ENCODE measurements at places on chromosomes 12 and 14. TPM values are rescaled to one million over a fixed set of nuclear protein-coding genes. Genes with fewer than 3 reads are reported as not detected.

- DNase-seq = no peak
Measured at GRCh38 chr12:62263966-62264365, 3.8 kb downstream of the USP15 start.

DNA sequence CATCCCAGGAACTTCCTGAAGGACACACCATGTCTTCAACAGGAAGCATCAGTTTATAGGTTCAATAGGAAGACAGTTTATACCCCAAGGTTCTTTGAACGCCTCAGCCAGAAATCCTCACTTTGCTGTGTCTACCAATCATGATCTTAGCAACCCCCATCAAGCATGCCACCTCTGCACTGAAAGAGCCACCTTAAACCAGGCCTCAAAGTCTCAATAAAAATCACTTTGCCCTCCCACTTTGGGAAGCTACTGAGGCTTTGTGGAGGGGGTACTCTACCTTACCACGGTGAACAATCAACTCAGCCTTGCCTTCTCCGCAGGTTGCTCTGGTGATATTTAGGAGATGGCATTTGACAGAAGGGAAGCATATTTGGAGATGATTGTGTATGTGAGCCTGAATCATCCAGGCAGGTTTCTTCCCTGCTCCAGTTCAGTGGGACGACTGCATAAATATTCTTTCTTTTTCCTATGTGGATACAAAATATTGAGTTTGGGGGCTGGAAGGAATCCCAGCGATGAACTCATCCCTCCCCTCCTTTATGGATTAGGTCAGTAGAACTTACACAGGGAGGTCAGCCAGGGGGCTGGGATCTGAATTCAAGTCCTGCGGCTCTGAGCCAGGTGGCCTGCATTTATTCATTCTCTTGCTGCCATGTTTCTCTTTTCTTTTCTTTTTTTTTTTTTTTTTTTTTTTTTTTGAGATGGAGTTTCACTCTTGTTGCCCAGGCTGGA, 42.8 kb upstream of the VASH1 start:
- no peak for DNase-seq

DNA sequence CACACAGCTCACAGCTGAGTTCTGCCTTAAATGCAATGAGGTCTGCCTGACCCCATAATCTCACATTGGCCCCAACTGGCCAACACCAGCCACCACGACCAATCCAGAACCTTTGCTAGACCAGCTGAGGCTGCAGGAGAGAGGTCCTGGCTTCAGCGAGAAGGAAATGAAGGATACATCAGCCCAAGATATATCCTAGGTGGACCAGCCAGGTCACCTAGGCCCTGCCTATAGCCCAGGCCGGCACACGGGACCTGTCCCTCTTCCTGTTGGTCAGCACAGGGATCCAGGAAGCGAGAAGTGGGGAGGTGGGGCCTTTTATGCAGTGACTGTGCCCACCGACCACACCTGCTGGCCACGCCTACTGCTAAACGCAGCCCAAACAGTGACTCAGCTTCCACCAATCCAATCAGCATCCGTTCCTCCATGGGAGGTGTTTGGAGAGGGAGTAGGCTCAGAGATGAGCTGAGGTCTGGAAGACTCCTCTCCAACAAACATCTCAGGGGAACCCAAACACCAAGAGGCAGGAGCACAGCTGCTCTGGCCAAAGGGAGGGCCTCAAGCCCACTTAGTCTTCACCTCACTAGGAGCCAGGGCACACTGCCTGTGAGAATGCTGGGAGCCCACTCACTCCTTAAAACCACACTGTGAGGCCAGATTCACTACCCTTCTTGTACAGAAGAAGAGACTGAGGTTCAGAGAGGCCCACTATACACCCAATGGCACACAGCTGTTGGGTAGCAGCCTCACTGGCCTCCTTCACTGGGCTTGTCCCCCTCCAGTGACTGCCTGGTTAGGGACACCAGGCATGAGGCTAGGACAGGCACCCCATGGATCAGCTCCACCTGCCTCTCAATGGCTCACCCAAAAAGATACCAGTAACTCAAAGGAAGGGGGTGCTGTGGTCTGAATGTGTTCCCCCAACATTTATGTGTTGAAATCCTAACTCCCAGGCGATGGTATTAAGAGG, 51.3 kb upstream of the PPP2R5C start:
- no peak for DNase-seq

GRCh38 chr12:110108309-110109036, 15.7 kb upstream of the IFT81 start:
- DNase-seq = no peak

DNA sequence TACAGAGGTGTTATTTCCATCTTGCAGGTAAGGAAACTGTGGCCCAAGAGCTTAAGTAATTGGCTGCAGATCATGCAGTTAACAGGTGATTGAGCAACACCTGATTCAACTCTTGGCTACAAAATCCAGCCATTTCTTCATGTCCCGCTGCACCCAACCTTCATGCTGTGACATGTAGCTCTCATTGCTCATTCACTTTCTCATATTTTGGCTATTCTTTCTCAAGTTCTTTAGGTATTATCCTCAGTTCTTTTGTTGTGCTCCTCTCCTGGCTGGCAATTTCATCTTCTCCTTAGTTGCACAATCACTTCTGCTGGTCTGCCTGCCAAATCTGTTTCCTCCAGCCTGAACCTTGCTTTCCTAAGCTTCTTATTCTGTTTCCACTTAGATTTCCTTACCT, 300.8 kb downstream of the SSPN start:
- DNase-seq = no peak

SCFD1 gene
- 49.8 TPM for total RNA-seq

All from psoas muscle (tissue), 8 donors.